Thymus (tissue), 14 donors: ENCODE measurements at places on chromosomes 16 and 17. TPM values are rescaled to one million over a fixed set of nuclear protein-coding genes. Genes with fewer than 3 reads are reported as not detected.

- DNase-seq, result no peak
These were observed 6.2 kb downstream of the ADCY9 start for GRCh38 chr16:4110065-4110464.

GRCh38 chr16:21326459-21326858 is 48.4 kb upstream of the CRYM start:
- no peak for DNase-seq

DNA sequence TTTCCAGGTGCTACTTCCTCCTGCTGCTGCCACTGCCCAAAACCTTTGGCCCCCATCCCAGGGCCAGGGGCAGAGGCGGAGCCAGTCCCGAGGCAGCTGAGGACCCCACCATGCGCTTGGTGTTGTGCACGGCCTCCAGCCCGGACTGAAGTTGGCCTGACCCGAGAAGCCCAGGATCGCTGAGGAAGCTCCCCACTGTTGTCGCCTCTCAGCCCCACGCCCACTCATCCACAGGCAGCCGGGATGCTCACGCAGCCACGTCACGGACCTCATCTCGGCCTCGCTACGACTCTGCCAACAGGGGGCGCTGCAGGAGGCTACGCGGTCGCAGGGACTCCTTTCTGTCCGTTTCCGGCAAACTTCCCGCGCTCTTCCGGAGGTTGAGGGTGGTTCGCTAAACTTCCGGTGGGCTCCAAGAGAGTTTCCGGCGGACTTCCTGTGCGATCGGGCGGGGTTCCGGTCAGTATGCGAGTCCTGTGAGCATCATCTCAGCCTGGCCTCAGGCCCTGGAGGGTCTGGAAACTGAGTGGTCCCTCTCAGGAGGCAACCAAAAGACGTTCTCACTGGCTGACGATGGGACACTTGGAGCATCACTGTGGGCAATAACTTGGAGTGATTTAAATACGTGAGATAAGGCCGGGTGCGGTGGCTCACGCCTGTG is 12.4 kb downstream of the ZG16B start:
- peak; percentile 23 for DNase-seq

DNA sequence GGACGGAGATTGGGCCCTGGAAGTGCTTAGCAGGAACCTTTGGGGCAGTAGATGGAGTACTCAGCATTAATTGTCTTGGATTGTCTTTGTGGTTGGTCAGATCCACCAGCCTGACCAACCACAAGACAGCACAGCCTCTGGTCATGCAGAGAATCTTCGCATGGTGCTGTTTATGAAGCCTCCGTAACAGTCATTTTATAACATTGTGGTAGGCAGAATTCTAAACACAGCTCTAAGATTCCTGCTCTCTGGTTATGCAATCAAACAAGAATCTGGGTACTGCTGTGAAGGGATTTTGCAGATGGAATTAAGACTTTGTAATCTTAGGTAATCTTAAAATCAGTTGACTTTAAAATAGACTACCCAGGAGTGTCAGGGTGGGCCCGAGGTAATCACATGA is 312.2 kb upstream of the GOT2 start:
- no peak for DNase-seq

- no peak for DNase-seq
These were observed 34.8 kb upstream of the FBXO47 start for GRCh38 chr17:39001703-39002637.

- no peak for DNase-seq
These were observed 610 bp downstream of the C16orf74 start for GRCh38 chr16:85750146-85750826.

GRCh38 chr17:4368341-4368740 is 1.9 kb upstream of the UBE2G1 start:
- DNase-seq, result no peak

DNA sequence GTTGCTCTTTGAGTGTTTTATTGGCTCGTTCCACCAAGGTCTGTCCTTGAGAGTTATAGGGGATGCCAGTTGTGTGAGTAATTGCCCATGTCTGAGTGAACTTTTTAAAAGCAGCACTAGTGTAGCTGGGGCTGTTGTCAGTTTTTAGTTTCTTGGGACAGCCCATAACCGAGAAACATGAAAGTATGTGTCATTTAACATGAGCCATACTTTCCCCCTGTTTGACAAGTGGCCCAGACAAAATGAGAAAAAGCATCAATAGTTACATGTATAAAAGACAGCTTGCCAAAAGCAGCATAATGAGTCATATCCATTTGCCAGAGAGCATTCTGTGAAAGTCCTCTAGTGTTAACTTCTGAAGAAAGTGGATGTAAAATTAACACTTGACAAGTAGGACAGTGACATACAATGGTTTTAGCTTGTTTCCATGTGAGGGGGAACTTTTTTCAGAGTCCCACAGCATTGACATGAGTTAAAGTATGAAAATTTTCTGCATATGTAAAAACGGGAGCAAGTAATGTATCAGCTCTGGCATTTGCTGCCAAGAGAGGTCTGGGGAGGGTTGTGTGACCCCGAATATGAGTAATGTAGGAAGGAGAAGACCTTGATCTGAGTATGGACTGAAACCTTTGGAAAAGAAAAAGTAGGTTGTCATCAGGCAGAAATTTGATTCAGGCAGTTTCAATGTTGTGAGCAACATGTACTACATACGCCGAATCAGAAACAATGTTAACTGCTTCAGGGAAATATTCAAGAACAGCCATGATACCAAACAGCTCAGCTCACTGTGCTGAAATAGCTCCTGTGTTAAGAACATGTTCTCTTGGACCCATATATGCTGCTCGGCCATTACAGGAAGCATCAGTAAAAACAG is 56.8 kb upstream of the ARL4D start:
- DNase-seq, result no peak

- DNase-seq, result no peak
These were observed 31.2 kb downstream of the HNF1B start for GRCh38 chr17:37713624-37714023.

GRCh38 chr16:83653785-83654184 is 154.0 kb upstream of the HSBP1 start:
- no peak for DNase-seq

DNA sequence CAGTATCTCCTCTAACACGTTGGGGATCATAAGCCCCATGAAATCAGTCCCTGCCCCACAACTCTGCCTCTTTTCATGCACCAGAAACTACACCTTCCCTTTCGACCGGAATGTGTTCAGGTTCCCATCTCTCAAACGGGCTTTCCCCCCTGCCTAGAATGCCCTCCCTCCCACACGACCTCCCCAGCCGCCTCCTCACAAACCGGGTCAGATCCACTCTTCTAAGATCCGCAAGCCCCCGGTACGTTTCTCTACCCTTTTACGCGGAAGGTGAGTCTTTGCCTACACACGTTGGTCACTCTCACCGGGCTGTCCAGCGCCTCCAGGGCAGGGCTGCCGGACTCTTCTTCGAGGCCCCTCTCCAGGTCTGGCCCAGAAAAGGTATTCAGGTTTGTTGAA is 708 bp downstream of the DHX33 start:
- no peak for DNase-seq

GRCh38 chr17:72525225-72526015 is 404.6 kb downstream of the SOX9 start:
- no peak for DNase-seq

ADAD2 gene
- 0.38 TPM for total RNA-seq

ASPA gene
- 0.57 TPM for total RNA-seq

HES7 gene
- not detected for total RNA-seq

ARHGDIG gene
- 0.09 TPM for total RNA-seq

EVPL gene
- total RNA-seq, result 0.33 TPM

TBC1D3I gene
- total RNA-seq, result not detected

RANBP10 gene
- total RNA-seq, result 3.7 TPM

KRTAP4-3 gene
- total RNA-seq, result not detected

FSCN2 gene
- total RNA-seq, result 0.47 TPM
